Small intestine (tissue), 16 donors: ENCODE measurements at places on chromosomes 1 and 21.

GRCh38 chr21:31559368-31560119 is 99.9 kb upstream of the SOD1 start:
- H3K27ac ChIP-seq = no peak overlapping the region
- no peaks in the 10 kb centered on the region for H3K36me3 ChIP-seq
- no peaks in the 10 kb centered on the region for H3K4me1 ChIP-seq
- H3K4me3 ChIP-seq = peak overlapping the region; percentile 56

DNA sequence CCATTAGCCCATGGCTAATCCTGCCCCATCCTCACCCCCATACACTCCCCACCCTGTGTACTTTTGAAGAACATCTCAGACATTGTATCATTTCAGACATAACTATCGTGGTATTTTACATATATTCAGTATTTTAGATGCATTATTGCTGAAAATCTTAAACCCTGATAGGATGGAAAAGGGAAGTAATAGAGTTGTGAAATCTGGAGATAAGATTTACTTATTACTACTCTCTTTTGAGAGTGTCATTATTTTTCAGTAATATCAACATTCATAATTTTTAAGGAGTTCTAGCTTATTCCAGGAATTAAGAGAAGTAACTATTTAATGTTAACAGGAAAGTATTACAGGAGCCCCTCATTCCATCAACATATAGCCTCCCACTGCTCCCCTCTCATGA is 34.4 kb downstream of the ADCY10 start:
- no peak for DNase-seq
- H3K36me3 ChIP-seq = no peaks in the 10 kb centered on the region
- H3K4me3 ChIP-seq = no peak overlapping the region
- H3K4me1 ChIP-seq = no peaks in the 10 kb centered on the region
- no peaks in the 10 kb centered on the region for H3K27me3 ChIP-seq
- H3K27ac ChIP-seq = no peak overlapping the region

GRCh38 chr1:41842993-41843755 is 75.5 kb downstream of the HIVEP3 start:
- no peaks in the 10 kb centered on the region for H3K4me1 ChIP-seq
- no peaks in the 10 kb centered on the region for H3K36me3 ChIP-seq
- H3K27me3 ChIP-seq = no peaks in the 10 kb centered on the region

- H3K27me3 ChIP-seq = no peaks in the 10 kb centered on the region
- peak; percentile 36 for DNase-seq
- no peak overlapping the region for H3K4me3 ChIP-seq
- H3K27ac ChIP-seq = no peak overlapping the region
- no peaks in the 10 kb centered on the region for H3K4me1 ChIP-seq
These were observed 10.7 kb downstream of the FOXO6 start for GRCh38 chr1:41371630-41372599.

GRCh38 chr21:39647476-39647875 is 34.7 kb downstream of the B3GALT5 start:
- H3K27ac ChIP-seq = no peak overlapping the region
- peaks cover 28% of the 10 kb centered on the region for H3K36me3 ChIP-seq
- H3K4me3 ChIP-seq = no peak overlapping the region
- H3K27me3 ChIP-seq = no peaks in the 10 kb centered on the region
- peaks cover 25% of the 10 kb centered on the region for H3K4me1 ChIP-seq
- DNase-seq = no peak

- H3K4me1 ChIP-seq = no peaks in the 10 kb centered on the region
- H3K27ac ChIP-seq = no peak overlapping the region
- H3K27me3 ChIP-seq = no peaks in the 10 kb centered on the region
- no peaks in the 10 kb centered on the region for H3K36me3 ChIP-seq
These were observed 18.8 kb downstream of the SLC41A1 start for GRCh38 chr1:205794011-205794730.

DNA sequence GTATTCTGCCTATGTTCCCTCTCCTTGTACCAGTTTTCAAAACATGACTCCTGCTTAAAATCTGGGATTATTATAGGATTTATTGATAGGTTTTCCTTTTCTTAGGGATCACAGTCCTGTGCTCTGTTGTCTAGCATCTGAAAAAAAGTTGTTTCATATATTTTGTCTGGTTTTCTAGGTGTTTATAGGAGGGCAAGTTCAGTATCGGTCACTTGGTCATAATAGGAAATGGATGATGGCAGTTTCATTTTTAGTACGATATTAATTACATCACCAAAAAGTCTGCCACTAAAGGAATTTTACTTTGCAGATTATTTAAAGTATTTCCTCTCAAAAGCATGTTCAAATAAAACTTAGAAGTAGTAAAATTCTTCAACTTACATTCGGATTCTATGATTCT is 94.4 kb downstream of the RASAL2 start:
- H3K36me3 ChIP-seq = no peaks in the 10 kb centered on the region
- H3K4me3 ChIP-seq = no peak overlapping the region
- H3K27ac ChIP-seq = no peak overlapping the region
- H3K4me1 ChIP-seq = peaks cover 4% of the 10 kb centered on the region

GRCh38 chr1:205147191-205147835 is 25.5 kb upstream of the RBBP5 start:
- peaks cover 16% of the 10 kb centered on the region for H3K36me3 ChIP-seq
- H3K4me3 ChIP-seq = no peak overlapping the region
- DNase-seq = no peak
- H3K27me3 ChIP-seq = no peaks in the 10 kb centered on the region
- no peak overlapping the region for H3K27ac ChIP-seq
- H3K4me1 ChIP-seq = no peaks in the 10 kb centered on the region

DNA sequence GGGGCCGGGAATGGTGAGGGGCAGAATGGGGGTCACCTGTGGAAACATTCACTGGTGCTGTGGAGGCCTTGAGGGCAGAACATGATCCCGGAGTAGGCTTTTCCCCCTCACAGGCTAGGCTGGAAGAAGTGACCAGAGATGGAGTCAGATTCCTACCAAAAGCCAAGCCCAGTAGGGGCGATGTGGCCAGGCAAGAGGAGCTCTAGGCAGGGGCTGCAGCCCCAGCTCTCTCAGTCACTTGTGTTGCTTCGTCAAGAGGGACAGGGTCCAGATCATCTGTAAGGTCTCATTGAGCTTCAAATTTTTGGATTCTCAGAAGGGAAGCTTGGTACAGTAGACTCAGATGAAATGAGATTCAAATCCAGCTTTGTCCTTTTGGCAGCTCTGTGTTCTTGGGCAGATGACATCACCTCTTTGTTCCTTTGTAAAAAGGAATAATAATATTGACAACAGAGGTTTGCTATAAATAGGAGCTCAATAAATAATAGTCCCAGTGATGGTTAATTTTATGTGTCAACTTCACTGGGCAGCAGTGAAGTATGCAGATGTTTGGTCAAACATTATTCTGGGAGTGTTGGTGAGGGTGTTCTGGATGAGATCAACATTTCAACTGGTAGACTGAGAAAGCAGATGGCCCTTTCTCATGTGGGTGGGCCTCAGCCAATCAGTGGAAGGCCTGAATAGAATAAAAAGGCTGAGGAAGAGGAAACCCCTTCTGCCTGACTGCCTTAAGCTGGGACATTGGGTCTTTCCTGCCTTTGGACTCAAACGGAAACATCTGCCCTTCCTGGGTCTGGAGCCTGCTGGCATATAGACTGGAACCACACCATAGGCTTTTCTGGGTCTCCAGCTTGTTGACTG is 324.7 kb upstream of the USP24 start:
- H3K4me1 ChIP-seq = no peaks in the 10 kb centered on the region
- no peak overlapping the region for H3K27ac ChIP-seq
- no peaks in the 10 kb centered on the region for H3K36me3 ChIP-seq
- H3K27me3 ChIP-seq = no peaks in the 10 kb centered on the region
- DNase-seq = no peak
- H3K4me3 ChIP-seq = no peak overlapping the region

- no peaks in the 10 kb centered on the region for H3K27me3 ChIP-seq
- no peak overlapping the region for H3K4me3 ChIP-seq
- no peak for DNase-seq
- H3K4me1 ChIP-seq = no peaks in the 10 kb centered on the region
- H3K36me3 ChIP-seq = no peaks in the 10 kb centered on the region
These were observed 26.2 kb upstream of the TADA1 start for GRCh38 chr1:166902279-166902678.

DNA sequence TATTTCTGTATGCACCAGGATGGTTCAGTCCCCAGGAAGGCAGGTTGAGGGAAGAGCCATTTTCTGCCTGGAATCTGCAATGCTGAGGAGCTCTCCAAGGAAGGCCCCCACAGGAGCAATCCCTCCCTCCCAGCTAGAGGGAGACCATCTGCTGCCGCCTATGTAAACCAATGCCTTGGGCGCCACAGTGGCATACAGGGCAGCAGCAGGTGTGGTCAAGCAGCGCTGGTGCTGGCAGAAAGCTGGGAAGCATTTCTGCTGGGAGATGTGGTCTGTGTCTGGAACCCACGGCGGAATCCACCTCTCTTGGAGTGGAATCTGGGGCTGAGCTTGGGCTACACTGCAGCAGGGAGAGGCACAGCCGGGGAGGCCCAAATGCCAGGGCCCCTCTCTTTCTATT is 283.3 kb downstream of the RRAGC start:
- no peak for DNase-seq
- H3K4me3 ChIP-seq = no peak overlapping the region
- peaks cover 31% of the 10 kb centered on the region for H3K27me3 ChIP-seq
- H3K27ac ChIP-seq = no peak overlapping the region
- H3K4me1 ChIP-seq = no peaks in the 10 kb centered on the region
- no peaks in the 10 kb centered on the region for H3K36me3 ChIP-seq

GRCh38 chr1:172826096-172826741 is 167.3 kb downstream of the FASLG start:
- H3K4me1 ChIP-seq = no peaks in the 10 kb centered on the region
- no peaks in the 10 kb centered on the region for H3K36me3 ChIP-seq
- no peaks in the 10 kb centered on the region for H3K27me3 ChIP-seq
- peak overlapping the region; percentile 82 for H3K27ac ChIP-seq
- peak; percentile 71 for DNase-seq
- no peak overlapping the region for H3K4me3 ChIP-seq

DNA sequence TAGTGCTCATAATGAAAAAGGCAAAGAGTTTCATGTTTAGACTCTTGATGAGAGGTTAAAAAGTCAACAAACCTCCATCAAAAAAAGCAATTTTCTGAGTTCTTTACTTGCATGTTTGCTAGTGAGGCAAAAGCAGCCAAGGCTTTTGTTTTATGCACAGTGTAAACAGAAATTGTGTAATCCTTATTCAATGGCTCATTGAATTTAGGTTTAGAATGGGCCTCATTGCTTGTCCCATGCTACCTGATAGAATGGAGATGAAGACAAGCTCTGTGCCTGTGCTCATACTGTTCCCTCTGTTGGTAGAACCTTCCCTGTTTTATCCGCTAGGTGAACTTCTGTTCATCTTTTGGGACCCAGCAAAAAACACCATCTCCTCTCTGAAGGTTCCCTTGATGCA is 10.0 kb upstream of the LRRC8D start:
- no peaks in the 10 kb centered on the region for H3K36me3 ChIP-seq
- no peaks in the 10 kb centered on the region for H3K4me1 ChIP-seq
- no peaks in the 10 kb centered on the region for H3K27me3 ChIP-seq
- DNase-seq = no peak

- H3K4me1 ChIP-seq = no peaks in the 10 kb centered on the region
- no peak overlapping the region for H3K4me3 ChIP-seq
- no peaks in the 10 kb centered on the region for H3K36me3 ChIP-seq
- no peaks in the 10 kb centered on the region for H3K27me3 ChIP-seq
- H3K27ac ChIP-seq = no peak overlapping the region
These were observed 46.5 kb downstream of the PSMG1 start for GRCh38 chr21:39136711-39137110.

- H3K4me1 ChIP-seq = no peaks in the 10 kb centered on the region
- H3K36me3 ChIP-seq = no peaks in the 10 kb centered on the region
- no peak for DNase-seq
- no peak overlapping the region for H3K27ac ChIP-seq
- H3K4me3 ChIP-seq = no peak overlapping the region
These were observed 950 bp upstream of the LRP8 start for GRCh38 chr1:53328541-53329499.

- H3K27me3 ChIP-seq = no peaks in the 10 kb centered on the region
- H3K4me1 ChIP-seq = no peaks in the 10 kb centered on the region
- no peak overlapping the region for H3K4me3 ChIP-seq
- H3K36me3 ChIP-seq = no peaks in the 10 kb centered on the region
- H3K27ac ChIP-seq = no peak overlapping the region
These were observed 16.9 kb upstream of the PADI2 start for GRCh38 chr1:17136145-17136544.

GRCh38 chr1:150281221-150281757 is 1.1 kb upstream of the CIART start:
- H3K4me3 ChIP-seq = peak overlapping the region; percentile 48
- H3K27ac ChIP-seq = peak overlapping the region; percentile 34
- H3K4me1 ChIP-seq = peaks cover 2% of the 10 kb centered on the region
- no peaks in the 10 kb centered on the region for H3K27me3 ChIP-seq
- no peaks in the 10 kb centered on the region for H3K36me3 ChIP-seq
- peak; percentile 70 for DNase-seq

DNA sequence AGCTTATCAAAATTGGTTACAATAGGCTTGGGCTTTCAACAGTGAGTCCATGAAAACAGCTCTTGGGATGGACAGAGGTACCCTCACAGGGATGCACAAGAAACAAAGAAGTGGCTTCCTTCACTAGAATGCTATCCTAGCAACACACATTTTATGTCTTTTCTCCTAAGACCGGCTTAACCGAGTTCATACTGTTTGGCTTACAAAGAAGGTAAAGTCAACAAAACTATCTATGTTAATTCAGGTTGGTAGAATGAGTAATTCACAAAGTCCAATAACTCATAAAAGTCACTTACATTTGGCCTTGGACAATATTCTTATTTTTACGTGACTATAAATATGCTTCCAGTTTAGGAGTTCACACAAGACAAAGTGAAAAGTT is 9.0 kb downstream of the ERG start:
- H3K36me3 ChIP-seq = no peaks in the 10 kb centered on the region
- peak; percentile 43 for DNase-seq
- H3K27me3 ChIP-seq = no peaks in the 10 kb centered on the region
- no peaks in the 10 kb centered on the region for H3K4me1 ChIP-seq

DNA sequence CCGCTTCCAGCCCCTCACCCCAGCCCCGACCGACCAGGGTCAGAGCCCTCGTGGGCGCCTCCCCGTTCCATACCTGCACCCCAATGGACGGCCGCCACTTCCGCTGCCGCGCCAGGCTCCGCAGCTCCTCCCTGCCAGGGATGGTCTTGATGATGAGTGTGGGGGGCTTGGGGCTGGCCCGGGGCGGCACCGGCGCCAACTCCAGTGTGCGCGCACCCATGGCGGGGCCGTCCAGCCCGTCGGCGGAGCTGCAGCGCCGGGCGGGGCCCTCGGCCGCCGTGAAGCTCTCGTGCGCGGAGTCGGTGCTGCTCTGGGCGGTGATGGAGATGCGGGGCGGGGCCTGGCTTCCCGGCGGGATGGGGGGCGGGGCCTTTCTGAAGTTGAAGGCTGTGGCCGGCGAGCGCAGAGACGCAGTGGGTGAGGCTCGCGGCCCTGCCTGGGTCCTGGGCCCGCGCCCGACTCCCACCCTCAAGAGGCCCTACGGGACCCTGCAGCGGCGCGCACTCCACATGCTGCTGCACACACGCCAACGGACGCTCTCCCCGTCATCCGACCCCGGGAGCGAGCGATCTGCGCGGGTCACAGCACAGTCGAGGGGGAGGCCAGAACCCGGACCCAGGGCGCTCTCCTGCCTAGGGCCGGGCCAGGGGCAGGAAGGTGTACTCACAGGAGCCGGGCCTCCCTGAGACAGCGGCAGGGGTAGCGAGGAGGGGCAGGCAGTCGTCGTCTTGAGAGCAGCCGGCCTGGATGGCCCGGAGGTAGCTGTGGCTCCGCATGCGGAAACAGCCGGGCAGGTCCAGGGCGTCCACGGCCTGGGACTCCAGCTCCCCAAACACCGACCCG is 26.1 kb upstream of the SMIM12 start:
- no peaks in the 10 kb centered on the region for H3K27me3 ChIP-seq
- H3K4me3 ChIP-seq = no peak overlapping the region
- H3K4me1 ChIP-seq = peaks cover 2% of the 10 kb centered on the region
- H3K36me3 ChIP-seq = no peaks in the 10 kb centered on the region
- no peak overlapping the region for H3K27ac ChIP-seq

GRCh38 chr1:4219826-4220225 is 319.8 kb upstream of the C1orf174 start:
- H3K4me1 ChIP-seq = no peaks in the 10 kb centered on the region
- H3K4me3 ChIP-seq = no peak overlapping the region
- H3K27ac ChIP-seq = no peak overlapping the region
- no peaks in the 10 kb centered on the region for H3K27me3 ChIP-seq
